ENCODE measurements at places on chromosomes 11 and 22.
A peak's percentile ranks its signal among the peaks of the same experiment; 100 is the strongest.

DNA sequence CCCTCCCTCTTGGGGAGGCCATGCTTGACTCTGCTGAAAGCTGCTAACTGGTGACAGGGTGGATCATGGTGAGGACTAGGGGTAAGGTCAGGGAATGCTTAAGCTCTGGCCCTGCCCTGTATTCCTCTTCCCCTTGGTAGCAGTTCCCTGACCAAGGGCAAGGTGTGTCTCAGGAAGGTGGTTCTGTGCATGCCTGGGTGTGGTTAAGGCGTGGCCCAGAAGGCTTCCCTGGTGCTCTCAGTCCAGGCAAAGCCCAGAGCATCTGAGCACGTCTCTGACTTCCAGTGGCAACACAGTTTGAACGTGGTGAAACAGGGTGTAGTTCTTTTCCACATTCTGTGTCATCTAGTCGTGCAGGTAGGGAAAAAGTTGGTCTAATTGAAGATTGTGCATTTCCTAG lies 53.1 kb upstream of the HORMAD2 start:
- DNase-seq: no peak

GRCh38 chr11:118443590-118444218 lies 7.4 kb downstream of the KMT2A start:
- DNase-seq: peak; percentile 35

DNA sequence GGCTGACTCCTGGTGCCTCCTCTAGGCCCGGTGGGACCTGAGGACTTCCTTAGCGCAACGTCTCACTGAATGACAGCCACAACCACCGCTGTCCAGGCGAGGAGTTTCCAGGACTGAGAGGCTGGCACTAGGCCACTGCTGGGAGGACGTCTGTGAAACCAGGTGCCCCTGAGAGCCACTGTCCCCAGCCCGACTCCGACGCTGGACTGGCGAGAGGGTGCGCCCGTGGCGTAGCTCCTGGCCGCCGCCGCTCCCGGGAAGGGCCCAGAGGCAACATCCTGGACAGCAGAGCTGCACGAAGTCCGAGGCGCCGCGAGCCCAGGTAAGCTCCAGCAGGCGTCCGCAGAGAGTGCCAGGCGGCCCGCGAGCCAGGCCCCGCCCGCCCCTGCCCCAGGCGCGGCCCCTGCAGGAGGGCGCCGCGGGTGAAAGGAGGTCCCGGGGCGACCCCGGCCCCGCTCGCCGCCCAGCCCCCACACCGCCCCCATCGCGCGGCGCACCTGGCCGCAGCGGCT lies 525 bp downstream of the DGCR2 start:
- peak; percentile 64 for DNase-seq

- DNase-seq: no peak
These were observed 33.7 kb downstream of the PICALM start for GRCh38 chr11:86035164-86035563.

GRCh38 chr11:12818333-12819015 lies 144.3 kb downstream of the TEAD1 start:
- no peak for DNase-seq

DNA sequence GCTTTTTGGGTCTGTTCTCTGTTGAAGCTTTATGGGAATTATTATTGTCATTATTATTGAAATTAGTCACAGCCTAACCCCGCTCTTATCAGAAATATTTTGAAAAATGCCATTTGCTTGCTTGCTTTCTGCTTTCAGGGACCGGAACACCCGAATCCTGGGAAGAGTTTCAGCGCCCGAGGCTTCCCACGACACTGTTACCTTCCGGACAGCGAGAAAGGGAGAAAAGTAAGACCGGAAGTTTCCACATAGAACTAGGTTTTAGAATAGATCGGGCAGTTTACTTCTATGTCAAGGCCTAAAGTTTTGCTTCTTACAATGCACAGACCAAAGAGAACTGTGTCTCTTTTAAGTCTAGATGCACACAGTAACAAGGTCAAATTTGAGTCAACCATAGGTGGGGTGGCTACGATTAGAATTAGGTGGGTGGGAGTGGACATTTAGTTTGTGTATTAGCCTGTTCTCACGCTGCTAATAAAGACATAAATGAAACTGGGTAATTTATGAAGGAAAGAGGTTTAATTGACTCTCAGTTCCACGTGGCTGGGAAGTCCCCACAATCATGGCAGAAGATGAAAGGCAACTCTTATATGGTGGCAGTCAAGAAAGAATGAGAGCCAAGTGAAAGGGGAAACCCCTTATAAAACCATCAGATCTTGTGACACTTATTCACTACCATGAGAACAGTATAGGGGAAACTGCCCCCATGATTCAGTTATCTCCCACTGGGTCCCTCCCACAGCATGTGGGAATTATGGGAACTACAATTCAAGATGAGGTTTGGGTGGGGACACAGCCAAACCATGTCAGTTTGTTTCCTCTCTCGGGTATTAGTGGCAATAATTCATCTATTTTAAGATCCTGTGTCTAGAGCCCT lies 12.9 kb downstream of the MPEG1 start:
- peak; percentile 50 for DNase-seq

- no peak for DNase-seq
These were observed 41.1 kb upstream of the CD82 start for GRCh38 chr11:44524346-44524745.

GRCh38 chr11:96127596-96127959 lies 203.7 kb upstream of the MTMR2 start:
- DNase-seq: no peak

GRCh38 chr11:57761301-57762234 lies at the start of gene CTNND1:
Gene CTNND1 (plus strand): TSS chr11:57761802. CDS start chr11:57791479, 29,677 bp downstream.
- DNase-seq: peak; percentile 87

- DNase-seq: peak; percentile 99
These were observed at the start of gene MAP4K2 for GRCh38 chr11:64803158-64803845. Gene MAP4K2 (minus strand): TSS chr11:64803214. CDS start chr11:64803149, 65 bp downstream.

- no peak for DNase-seq
These were observed 3.9 kb downstream of the FADD start for GRCh38 chr11:70206982-70207376.

GRCh38 chr11:33670250-33671011 lies 30.2 kb downstream of the C11orf91 start:
- no peak for DNase-seq

GRCh38 chr11:120707098-120707497 lies 195.6 kb downstream of the GRIK4 start:
- no peak for DNase-seq

- DNase-seq: no peak
These were observed 26.3 kb upstream of the GNB1L start for GRCh38 chr22:19880786-19881569.

DNA sequence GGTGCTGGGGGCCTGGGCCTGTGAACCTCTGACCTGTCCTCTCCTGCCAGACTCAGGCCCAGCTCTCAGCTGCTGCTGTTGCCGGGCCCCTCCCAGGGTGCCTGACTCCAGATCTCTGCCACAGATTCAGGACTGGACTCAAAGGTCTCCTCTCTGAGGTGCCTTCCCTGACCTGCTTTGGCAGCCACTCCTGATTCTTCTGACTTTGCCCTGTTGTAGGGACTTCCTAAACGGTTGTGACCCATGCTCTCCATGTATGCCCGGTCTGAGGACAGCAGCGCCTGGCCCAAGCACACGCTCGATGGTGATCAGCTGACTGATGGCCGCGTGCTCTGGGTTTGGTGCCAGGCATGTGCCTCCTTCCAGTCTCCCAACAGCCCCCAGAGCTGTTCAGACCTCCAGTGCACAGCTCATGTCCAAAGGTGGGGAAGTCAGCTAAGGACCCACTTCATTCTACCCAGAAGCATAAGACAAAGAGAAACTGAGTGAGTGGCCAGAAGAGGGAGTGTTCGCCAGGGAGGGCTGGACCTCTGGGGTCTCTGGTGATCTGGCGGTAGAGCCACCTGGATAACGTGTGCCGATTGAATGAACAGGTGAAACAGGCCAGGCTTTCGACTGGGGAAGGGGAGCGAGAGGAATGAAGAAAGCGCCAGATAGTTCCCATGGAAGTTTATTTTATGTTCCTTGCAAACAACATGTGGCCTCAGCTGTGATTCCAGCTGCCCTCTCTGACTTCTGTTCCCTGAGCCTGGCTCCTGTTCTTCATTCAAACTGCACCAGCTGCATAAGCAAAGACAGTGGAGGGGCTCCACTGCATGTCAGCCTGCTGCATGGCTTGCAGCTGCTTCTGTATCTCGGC lies 8.1 kb upstream of the TOP3B start:
- DNase-seq: peak; percentile 13

GRCh38 chr11:7186190-7186589 lies 65.5 kb upstream of the SYT9 start:
- DNase-seq: no peak

DNA sequence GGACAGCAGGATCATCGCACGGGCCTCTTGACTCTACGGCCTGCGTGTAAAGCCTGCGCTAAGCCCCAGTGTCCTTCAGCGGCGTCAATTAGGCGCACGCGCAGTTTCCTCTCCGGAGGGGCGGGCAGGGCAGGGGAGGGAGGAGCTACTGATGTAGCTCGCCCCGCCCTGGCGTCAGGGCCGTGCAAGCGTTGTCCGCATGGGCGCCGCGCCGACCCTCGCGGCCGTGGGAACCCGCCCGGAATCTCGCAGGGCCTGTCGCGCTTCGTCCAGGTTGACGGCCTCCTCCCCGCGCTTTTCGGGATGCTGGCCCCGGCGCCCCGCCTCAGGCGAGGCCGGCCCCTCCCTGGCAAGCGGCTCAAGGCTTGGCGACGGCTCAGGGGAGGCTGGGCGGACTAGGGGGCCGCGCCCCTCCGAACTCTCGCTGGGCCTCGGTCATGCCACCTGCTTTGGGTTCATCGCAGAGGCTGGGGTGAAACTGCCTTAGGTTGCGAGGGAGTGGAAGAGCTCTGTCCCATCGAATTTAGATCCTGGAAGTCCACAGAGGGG lies 61.1 kb downstream of the ST3GAL4 start:
- DNase-seq: peak; percentile 93

GRCh38 chr11:95767498-95767897 lies 22.1 kb downstream of the FAM76B start:
- DNase-seq: no peak

GRCh38 chr11:119121811-119122124 lies 388 bp downstream of the HINFP start:
- no peak for DNase-seq

DNA sequence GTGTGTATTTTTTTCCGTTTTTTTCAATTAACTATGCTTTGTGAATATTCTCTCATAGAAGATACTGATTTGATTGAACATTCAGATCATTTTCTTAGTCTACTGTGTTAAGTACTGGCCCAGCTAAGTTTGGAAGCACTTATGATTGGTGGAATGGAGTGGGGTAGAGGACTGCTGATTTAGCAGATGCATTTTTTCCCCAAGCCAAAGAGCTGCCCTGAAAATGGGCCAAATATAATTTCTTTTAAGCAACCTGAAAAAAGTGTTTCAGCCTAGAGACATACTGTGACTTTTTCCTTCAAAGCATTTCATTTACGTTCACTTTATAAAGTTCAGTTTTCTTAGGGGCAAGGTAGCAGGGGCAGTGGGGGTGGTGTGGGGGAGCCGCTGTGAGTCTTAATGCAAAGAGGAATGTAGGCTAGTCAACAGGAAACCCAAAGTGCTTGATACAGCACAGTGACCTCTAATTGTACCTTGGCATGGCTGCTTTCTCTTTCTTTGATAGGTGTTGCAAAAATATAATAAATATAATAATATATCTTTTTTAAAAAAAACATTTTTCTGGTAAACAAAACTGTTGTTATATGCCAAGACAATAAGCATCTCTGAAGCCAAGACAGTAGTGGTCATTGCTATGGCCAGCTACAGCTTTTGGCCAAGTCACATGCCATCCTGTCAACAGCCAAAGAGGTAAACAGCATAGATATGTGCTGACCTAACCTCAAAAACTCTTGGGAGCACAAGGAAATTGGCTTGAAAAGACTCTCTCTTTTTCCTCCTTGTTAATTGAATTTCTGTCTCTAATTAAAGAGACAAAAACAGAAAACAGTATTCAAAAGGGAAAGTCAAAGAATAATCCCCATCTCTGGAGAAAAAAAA lies 58.8 kb downstream of the LIF start:
- DNase-seq: no peak

DNA sequence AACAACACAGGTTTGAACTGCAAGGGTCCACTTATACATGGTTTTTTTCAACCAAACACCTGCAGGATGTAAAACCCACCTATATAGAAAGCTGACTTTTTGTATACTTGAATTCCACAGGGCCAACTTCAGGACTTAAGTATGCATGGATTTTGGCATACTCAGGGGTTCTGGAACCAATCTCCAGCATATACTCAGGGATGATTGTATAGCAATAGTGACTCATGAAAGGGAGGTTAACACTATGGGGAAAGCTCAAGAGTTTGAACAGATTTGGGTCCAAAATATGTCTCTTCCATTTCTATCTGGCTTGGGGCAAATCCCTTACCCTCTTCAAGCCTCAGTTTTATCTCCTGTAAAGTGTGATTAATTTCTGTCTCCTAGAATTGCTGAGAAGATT lies 94.9 kb downstream of the MICAL2 start:
- DNase-seq: no peak

- no peak for DNase-seq
These were observed 204.6 kb downstream of the DBX1 start for GRCh38 chr11:19955660-19956059.

- DNase-seq: no peak
These were observed 27.0 kb downstream of the CABIN1 start for GRCh38 chr22:24037851-24038765.

- no peak for DNase-seq
These were observed 84.1 kb downstream of the PARVA start for GRCh38 chr11:12461516-12461915.

DNA sequence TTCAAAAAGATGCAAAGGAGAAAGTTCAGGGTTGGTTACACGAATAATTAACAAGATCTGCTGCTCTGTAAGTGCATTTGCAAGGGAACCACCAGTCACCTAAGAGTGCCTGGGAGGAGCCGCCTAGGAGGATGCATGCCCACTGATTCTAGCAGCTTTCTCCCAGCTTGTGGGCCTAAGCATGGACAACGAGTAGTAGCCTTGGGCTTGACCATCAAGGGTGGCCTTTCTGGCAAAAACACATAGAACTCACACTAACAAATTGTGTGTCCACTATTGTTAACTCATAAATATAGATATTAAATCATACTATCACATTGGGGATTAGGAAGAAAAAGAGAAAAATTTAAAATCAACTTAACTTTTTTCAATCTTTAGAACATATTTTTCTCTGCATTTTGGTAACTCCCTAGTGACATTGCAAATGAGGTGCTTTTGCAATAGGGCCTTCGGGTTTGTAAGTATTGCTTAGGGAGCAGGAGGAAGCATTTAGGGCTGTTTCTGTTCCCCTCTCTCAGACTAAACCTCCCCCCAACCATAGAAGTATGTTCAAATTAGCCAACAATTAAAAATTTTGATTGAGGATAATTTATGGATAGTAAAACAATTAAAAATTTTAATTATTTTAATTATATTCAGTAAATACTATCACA lies 57.3 kb upstream of the CEP295 start:
- no peak for DNase-seq

DNA sequence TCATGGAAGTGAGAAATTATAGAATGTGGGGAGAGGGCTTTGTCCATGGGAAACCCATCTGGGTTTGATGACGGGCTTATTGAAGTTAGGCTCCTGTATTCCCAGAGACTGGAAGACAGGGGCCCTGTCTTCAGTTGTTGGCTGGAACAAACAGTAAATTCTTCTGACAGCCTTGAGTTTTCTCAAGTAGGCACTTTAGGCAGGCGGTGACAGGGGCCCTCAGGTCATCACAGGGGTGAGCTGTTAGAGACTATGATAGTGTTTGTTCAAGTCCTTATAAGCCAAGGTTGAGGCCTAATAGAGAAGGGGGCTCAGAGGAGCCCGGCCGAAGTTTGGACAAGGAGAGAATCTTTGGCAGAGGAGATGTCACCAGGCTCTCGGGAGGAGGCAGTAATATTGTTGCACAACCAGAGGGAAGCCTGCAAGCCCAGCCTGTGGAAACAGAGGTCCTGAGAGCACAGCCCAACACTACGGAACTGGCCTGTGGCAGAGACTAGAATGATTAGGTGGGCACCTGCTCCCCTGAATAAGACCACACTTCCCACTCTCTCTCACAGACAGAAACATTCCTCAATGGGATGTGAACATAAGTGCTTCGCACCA lies 20.2 kb upstream of the IL17RA start:
- DNase-seq: no peak

Data from GM13977 (cell line).